Islet precursor cell (in vitro differentiated cells): ENCODE measurements at places on chromosomes 11 and 22.

DNA sequence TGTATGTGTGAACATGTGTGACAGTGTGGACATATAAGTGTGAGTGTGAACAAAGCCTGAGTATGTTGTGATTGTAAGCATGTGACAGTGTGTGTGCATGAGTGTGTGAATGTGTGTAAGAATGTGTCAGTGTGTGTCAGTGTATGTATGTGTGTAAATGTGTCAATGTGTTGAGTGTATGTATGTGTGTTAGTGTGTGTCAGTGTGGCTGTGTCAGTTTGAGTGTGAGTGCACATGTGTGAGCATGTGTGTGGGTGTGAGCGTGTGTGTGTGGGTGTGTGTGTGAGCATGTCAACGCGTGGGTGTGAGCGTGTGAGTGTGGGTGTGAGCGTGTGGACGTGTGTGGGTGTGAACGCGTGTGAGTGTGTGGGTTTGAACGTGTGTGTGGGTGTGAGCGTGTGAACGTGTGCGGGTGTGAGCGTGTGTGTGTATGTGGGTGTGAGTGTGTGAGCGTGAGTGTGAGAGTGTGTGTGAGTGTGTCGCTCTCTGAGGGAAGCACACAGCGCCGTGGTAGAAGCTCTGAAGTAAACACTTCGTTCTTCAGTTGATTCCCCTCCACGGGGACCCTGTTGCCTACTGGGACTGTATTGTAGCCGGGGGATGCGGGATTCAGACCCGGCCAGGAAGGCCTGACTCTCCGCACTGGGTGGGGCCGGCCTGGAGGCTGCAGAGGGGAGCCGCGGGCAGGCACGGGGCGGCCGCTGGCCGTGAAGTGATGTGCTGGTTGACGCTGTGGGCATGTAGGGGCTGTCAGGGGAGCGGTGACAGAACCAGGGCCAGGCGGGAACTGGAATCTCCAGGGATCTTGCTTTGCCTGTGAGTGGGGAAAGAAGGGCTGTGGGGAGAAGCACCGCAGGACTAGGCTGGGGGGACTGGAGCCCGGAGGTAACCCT, 21.1 kb downstream of the RPS6KA4 start:
- peak; percentile 50 for DNase-seq

GRCh38 chr11:29538339-29539036, 478.3 kb downstream of the KCNA4 start:
- no peak for DNase-seq

DNA sequence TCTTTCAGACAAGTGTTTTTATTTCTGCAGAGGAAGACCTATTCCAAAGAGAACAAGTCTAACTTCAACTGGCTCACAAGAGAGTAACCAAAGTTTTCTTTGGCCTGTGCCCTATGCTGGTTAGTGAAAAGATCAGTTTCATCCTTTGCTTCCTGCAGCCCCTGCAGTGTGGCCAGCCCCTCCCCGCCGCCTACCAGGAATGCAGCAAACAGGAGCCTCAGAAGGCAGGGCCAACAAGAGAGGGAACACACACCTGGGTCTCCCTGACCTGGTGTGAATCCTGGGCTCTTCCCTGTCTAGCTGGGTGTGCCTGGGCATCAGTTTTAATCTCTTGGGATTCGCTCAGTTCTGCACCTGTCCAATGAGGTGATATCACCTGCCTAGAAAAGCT, 21.5 kb upstream of the SCARF2 start:
- DNase-seq, result peak; percentile 38

DNA sequence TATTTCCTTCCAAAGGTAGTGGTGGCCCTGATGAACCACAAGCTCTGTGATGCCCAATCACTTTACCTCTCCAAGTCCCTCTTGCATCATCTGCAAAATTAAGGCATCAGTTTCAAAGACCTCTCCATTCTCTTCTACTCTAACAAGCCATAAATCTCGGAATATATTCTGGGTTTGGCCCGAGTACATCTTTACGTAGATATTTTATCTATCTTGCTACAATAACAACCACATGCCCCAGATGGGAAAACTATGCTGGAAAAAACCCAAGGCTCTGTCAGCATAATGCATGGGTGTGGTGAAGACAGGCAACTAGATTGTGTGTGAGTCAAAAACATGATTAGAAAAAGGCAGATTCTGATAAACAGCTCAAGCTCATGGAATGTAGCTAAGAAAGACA, 228.2 kb upstream of the BLID start:
- DNase-seq, result no peak

GRCh38 chr11:121057922-121058321, 34.0 kb downstream of the TBCEL start:
- no peak for DNase-seq

GRCh38 chr11:74559110-74559933, 33.1 kb upstream of the POLD3 start:
- DNase-seq, result no peak

DNA sequence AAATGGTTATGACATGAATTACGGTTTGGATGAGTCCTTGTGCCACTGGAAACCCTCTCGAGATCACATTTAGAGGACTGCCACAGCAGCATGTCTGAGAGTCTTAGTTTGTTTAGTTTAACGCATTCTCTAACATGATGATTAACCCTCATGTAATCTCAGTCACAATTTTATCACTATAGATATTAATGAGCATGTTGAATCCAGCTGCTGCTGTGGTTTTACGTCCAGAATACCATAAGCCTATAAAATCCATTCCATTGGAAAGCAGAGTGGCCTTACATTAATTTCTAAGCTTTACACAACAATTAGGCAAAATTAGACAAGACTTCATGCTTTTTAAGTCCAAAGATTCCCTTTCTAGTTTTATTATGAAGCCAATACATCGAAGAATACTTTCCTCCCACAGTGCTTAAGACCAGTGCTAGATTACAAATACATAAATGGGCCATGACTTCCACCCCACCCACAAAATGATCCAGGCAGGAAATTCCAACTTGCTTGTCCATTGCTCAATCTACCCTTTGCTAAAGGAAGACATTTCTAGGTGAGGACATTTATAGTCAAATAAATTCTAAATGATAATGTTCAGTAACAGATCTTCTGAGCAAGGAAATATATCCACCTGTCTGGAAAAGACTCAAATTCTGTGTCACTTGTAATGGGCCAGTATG, 3.5 kb upstream of the ELMOD1 start:
- DNase-seq, result no peak

GRCh38 chr11:114132944-114133394, 73.5 kb downstream of the ZBTB16 start:
- no peak for DNase-seq

GRCh38 chr22:48055185-48055584, 1292.7 kb downstream of the TBC1D22A start:
- DNase-seq, result no peak

DNA sequence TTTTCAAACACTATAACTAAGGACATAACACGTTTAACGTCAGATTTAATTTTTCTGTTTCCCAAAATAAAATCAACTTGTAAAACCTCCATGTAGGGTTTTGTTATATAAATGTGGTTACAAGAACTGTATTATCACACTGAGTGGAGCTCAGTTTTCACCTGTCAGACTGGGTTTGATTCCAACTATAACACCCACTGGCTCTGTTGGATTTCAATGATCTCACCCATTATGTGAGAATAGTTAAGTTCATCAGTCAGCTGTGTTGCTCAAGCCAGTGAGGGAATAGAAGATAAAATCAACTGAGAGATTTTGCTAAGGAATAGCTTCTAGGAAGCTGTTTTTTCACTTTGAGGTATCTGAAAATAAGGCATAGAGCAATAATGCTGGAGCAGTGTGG, 5.1 kb upstream of the OR52R1 start:
- no peak for DNase-seq

- DNase-seq, result peak; percentile 97
Measured at GRCh38 chr11:61488651-61489291, 19.8 kb upstream of the LRRC10B start.

GRCh38 chr11:7098235-7098832, 9.5 kb downstream of the RBMXL2 start:
- DNase-seq, result no peak

DNA sequence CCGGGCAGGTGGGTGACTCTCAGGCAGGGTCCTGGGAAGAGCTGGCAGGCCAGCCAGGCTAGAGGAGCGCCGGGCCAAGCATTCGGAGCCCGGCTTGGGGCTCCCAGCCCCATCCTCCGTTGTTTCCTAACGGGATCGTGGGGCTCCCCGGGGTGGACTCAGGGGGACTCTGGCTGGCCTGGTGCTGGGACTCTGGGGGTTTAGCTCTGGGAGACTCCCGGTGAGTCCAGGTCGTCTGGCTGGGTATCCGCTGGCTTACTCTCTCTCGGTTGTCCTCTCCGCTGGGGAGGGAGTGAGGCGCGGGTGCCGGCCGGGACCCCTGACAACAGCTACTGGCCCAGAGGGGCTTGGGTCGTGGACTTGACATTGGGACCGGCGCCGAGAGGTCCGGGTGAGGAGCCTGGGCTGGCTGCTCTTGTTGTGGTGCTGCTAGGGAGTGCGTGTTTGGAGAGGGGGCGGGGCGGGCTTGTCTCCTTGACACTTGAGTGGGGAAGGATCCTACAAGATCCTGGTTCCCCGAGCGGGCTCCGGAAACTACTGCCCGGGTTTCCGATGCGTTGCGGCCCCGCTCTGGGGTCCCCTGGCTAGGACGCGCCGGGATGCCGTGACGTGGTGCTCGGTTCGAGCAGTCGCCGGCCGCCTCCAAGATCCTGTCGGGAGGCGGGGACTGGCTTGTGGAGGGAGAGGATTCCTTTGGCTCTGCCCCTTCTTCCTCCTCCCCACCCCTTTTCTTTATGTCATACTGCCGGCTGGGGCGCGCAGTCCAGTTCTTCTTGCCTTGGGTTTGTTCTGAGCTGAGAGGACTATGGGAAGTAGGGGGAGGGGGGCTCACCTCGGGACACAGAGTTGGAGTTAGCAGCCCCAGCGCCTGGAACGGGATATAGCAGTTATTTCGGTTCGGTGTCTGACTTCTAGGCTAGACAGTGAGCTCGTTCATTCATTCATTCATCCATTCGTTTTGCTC, 585 bp downstream of the EMSY start:
- peak; percentile 99 for DNase-seq

DNA sequence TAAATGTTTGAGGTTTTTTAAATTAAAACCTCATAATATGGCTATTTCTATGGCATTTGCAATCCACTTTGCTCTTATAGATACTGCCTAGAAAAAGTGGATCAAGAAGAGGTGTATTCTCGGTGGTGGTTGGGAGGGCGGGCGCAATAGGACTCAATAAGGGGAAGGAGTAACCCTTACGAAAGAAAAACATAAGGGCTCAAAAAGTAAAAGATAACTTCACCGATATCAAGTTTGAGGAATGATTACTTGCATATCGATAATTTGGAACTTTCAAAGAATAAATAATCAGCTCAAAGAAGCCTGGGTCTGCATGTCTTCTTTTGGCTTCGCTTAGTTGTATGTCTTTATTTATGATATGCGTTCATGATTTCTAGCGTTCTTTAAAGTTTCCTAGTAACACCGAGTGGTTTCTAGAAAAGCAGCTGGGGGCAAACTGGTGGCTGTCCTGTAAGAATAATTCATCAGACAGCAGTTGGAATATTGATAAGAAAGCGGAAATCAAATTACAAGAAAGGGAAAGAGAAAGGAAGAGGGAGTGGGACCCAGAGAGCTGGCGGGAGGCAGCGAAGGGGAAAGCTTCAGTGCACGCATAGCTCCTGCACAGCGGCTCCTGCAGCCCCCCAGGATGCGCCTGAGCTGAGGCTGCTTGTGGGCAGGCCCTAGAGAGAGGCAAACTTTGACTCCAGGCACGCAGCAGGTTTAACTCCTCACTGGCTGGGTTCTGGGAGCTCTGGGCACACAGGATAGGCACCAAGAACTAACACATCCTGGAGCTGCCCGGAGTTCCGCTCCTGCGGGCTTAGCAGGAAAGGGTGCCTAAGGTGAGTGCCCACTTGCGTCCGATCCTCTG, 9.1 kb upstream of the FLI1 start:
- DNase-seq, result no peak

- DNase-seq, result no peak
Measured at GRCh38 chr22:49191506-49191980, 636.1 kb downstream of the BRD1 start.

GRCh38 chr11:44430140-44430539, 120.2 kb upstream of the ALX4 start:
- DNase-seq, result peak; percentile 29

- DNase-seq, result no peak
Measured at GRCh38 chr11:85137597-85137996, 489.5 kb downstream of the DLG2 start.

DNA sequence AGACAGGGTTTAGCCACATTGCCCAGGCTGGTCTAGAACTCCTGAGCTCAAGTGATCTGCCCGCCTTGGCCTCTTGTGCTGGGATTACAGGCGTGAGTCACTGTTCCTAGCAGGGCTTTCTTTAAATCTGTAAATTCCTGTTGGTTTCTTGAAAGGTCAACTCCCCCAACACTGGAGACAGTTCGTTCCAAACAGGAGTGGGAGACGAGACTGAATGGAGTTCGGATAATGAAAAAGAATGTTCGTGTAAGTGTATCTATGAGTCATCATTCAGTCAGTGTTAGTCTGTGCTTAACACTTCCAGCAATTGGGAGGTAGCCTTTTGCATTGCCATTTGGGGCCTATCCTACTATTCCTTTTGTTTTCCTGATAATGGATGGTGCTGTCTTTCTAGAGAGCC, 10.0 kb upstream of the BACE1-AS start:
- DNase-seq, result peak; percentile 90

DNA sequence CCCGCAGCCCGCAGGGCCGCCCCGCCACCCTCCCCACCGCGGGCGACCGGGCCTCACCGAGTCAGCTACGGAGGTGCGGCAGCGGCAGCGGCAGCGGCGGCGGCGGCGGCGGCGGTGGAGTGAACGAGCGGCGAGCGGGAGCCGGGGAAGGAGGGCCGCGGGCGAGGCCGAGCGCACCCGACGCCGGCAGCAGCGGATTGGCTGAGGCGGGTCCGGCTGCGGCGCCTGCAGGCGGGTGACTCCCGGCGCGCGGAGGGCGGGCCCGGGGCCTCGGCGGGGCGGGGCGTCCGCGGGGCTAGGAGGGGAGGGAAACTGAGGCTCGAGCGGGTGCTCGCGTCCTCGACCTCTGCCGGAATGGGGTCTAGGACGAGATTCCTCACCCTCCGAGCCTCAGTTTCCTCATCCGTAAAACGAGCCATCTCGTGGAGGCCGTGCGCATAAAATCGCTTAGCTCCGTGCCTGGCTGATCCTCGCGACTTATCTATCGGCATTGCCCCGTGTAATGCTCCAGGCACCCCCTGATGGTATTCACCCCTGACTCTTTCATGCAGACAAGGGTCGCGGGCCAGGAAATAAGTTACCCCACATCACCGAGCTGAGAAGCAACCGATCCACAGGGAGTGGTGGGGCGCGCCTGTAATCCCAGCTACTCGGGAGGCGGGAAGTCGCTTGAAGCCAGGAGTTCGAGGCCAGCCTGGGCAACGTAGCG, at the start of gene CPT1A:
CPT1A (minus strand) TSS at position 199 of the 709 bp plus-strand sequence. CDS start 26,442 bp downstream, outside the sequence.
- DNase-seq, result peak; percentile 71

GRCh38 chr11:91489989-91490388, 734.6 kb upstream of the FAT3 start:
- DNase-seq, result no peak
